ENCODE measurements at places on chromosomes 3 and 15.

- DNase-seq, result no peak
Observed at GRCh38 chr3:72459588-72459987, 388.7 kb downstream of the SHQ1 start.

- DNase-seq, result peak; percentile 5
Observed at GRCh38 chr3:168981396-168981795, 682.1 kb downstream of the MECOM start.

GRCh38 chr3:77859156-77859555 lies 819.3 kb downstream of the ROBO2 start:
- DNase-seq, result no peak

GRCh38 chr15:66588971-66589370 lies 23.2 kb upstream of the LCTL start:
- DNase-seq, result no peak

- no peak for DNase-seq
Observed at GRCh38 chr3:122602011-122602710, 24.7 kb downstream of the PARP15 start.

- DNase-seq, result no peak
Observed at GRCh38 chr3:5523125-5523524, 335.6 kb downstream of the EDEM1 start.

GRCh38 chr3:4895838-4896237 lies 83.4 kb upstream of the BHLHE40 start:
- DNase-seq, result peak; percentile 55

DNA sequence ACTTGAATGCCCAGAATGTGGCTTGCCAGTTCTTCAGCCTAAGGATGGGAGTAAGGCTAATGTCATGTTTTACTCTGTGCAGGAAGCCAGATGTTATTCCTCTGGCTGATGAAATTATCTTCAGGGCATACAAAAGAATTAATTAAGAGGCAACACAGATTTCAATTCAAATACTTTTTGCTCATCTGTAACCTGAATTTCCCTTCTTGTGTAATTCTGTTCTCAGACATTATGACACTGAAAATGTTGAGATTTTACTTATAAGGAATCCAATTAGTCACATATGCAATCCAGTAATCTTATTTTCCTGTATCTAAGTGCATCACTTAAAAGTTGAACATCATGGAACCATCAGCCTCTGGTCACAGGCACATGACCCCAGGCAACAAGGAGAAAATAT lies 136.5 kb downstream of the CPNE4 start:
- DNase-seq, result no peak

DNA sequence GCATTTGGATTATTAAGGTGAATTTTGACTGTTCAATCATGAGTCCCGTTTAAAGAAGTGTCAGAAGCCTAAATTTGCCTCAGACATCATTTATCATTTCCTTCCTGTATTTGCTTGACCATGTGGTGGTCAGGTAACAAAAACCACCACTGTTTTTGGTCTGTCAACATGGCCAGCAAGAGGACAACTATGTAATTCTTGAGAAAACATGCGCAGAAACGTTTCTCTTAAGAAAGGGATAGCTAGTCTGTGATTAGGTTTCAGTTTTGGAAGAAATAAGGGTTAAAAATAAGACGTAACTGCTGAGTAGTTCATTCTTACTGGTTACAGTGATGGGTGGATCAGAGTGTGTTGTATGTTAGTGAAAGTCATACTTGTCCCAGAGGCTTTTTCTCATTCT lies 204.5 kb downstream of the AKAP13 start:
- no peak for DNase-seq

GRCh38 chr3:112817271-112817670 lies 29.4 kb downstream of the CD200R1L start:
- DNase-seq, result peak; percentile 37

DNA sequence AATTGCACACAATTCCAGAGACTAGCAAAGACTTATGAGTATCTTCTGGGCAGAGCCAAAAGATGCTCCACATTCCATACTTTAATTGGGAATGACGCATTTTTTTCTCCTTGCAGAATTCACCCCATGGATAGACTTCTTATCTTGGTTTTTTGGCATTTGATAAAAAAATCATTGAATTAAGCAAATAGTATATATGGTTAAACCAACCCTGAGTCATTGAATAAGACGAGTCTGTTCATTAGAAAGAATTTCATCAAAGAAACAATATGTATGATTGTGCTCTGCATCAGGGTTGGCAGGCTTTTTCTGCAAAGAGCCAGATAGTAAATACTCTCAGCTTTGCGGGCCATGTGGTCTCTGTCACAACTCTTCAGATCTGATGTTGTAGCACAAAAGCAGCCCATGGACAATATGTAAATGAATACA lies 9.2 kb upstream of the PDZRN3 start:
- no peak for DNase-seq

GRCh38 chr3:132038198-132038825 lies 3.5 kb upstream of the CPNE4 start:
- DNase-seq, result peak; percentile 24

DNA sequence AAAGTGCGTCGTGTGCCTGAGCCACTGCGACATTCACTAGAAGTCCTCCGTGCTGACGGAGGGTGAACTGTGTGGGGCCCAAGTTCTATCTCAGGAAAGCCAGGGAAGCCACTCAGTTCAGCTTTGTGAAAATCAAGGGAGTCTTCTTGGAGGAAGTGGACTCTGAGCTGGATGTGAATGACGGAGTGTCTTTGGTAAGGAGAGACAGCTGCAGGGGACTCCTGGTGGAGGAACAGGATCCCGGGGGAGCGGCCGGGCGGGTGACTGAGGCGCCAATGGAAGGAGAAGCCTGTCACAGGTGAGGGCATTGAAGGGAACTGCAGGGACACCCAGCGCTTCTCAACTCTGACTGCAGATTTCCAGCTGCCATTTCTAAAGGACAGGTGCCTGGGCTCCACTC lies 75.6 kb downstream of the APBA2 start:
- DNase-seq, result no peak

- DNase-seq, result peak; percentile 45
Observed at GRCh38 chr15:38062696-38063095, 128.3 kb downstream of the TMCO5A start.

- no peak for DNase-seq
Observed at GRCh38 chr3:181726351-181727330, 14.9 kb downstream of the SOX2 start.

GRCh38 chr3:44365952-44366351 lies 27.4 kb downstream of the TCAIM start:
- DNase-seq, result no peak

- peak; percentile 60 for DNase-seq
Observed at GRCh38 chr3:156174229-156174847, 54.0 kb downstream of the KCNAB1 start.

DNA sequence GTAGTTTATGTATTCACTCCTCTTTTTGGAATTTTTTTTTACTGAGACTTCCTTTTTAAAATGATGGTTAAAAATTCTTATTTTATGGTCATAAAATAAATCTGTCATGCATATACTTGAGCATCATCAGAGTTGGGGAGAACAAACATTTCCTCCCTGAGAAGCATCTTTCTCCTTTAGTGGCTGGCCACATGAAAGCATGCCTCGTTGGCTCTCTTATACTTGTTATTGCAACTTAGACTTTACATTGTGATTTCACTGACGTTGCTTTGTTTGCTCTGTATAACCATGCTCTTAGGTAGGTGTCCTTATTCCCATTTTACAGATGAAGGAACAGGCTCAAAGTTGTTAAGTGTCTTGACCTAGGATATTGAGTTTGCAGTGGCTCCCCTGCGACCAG lies 18.1 kb downstream of the BBX start:
- no peak for DNase-seq

DNA sequence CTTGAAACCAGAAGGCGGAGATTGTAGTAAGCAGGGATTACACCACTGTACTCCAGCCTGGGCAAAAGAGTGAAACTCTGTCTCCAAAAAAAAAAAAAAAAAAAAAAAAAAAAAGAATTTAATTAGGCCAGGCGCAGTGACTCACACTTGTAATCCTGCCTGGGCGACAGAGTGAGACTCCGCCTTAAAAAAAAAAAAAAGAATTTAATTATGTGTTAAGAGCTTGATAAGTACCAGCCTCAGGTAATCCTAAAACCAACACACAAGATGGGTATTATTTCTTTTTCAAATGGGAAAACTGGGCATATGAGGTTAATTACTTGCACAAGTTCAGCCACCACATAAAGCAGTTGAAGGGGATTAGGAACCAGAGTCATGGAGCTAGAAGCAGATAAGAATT lies 49.0 kb downstream of the PBRM1 start:
- no peak for DNase-seq

GRCh38 chr15:65956307-65956706 lies 87.0 kb downstream of the RAB11A start:
- DNase-seq, result no peak

- peak; percentile 7 for DNase-seq
Observed at GRCh38 chr3:191282251-191283185, 46.7 kb upstream of the CCDC50 start.

DNA sequence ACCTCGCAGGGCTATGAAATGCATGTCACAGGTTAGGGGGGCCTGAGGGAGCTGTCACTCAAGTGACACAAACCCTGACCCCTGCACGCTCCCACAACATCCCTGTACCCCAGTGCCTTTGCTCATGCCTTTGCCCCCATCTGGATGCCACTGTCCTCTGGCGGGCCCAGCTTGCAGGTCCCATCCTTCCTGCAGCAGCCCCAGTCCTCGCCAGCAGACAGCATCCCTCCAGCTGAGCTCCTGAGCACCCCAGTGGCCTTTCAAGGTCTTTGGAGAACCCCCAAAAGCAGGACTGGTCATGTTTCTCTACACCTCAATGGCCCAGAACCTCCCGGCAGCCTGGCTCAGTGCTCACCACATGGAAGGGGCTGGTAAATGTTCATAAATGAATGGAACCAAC lies 170.4 kb downstream of the ADAMTS17 start:
- no peak for DNase-seq

DNA sequence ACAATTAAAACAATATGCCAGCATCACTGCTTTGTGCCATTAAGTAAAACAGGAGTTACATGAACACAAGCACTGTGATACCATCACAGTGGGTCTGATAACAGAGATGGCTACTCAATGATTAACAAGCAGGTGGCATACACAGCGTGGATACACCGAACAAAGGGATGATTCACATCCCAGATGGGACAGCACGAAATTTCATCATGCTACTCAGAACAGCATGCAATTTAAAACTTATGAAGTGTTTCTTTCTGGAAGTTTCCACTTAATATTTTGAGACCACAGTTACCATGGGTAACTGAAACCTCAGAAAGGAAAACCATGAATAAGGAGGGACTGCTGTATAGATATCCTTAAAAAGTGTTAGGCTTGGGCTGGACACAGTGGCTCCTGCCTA lies 44.5 kb downstream of the SLC24A1 start:
- peak; percentile 44 for DNase-seq

DNA sequence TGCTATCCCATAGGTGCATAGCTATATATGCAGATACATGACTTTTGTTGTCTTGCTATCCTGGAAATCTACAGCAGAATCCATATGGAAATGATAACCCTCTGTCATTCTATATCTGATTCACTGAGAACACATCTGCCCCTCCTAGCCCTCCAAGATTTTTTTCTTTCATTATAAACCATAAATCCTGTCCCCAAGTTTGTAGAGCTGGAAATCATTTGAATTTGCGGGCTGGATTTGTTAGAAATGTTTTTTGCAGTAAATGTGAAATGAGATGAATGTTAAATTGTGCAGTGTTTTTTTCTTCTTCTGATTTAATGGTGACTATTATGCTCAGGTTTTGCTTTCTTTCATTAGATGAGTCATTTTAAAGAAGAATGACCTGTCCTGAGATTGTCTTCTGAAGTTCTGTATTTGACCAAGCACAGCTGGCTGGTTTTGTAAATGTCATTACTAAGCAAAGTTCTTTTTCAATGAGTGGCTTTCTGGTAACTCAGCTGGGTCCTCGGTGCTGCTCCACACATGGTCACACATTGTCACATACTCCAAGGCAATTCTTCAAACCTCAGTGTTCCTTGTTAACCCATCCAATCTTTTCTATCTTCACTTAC lies 25.3 kb upstream of the ABHD17C start:
- DNase-seq, result peak; percentile 88

DNA sequence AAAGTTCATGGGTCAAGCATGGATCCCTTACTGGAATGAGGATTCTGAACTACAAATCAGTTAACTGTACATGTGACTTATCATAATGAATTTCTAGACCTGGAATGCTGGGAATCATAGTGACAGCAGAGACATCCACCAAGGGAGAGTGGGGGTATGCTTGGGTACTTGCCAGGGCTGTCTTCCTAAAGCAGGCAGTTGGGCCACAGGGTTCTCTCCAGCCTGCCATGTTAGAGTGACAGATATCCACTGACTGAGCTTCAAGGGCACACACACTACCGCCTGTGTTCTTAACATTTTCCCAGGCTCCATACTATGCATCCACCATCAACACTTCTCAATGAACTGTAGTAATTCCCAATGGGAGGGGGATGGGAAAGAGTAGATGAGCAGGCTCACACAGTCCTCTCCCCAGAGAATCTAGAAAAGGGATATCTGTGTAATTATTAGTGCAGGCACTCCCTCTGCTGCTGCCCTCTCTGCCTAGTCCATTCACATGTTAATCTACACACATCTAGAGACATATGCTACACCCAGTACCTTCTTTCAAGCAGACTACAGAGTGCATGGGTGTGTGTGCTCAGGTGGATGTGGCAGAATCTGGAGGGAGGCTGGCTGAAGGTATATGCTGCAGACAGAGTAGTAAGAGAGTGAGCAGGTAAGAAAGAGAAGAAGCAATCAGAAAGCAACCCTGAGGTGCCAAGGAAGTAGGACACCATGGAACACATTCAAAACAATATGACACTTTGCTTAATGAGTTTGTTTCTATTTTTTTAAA lies 3.7 kb downstream of the FSTL1 start:
- no peak for DNase-seq

- no peak for DNase-seq
Observed at GRCh38 chr3:101262393-101263240, 57.8 kb downstream of the IMPG2 start.

DNA sequence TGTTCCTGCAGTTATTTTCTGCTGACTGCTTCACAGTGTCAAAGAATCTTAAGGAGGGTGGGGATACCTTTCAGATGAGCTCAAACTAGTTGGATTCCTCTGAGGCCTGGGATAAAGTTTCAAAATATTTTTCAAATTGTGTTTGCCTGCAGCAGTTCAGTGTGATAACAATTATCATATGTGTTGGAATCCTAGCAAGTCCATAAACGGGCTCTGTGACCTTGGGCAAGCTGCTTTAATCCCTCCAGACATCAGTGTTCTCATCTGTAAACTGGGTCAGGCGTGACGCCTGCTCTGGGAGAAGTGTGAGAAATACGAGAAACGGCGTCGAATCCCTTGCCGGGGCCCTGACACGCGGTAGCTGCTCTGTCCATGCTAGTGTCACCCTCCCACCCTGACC lies 153.5 kb downstream of the UACA start:
- no peak for DNase-seq

GRCh38 chr3:142656575-142656974 lies 60.4 kb downstream of the PLS1 start:
- no peak for DNase-seq
